OCI-M1 (cell line): ENCODE measurements at places on chromosomes 7 and 10.

- DNase-seq: no peak
Measured at GRCh38 chr7:131076032-131076431, 251.6 kb upstream of the MKLN1 start.

DNA sequence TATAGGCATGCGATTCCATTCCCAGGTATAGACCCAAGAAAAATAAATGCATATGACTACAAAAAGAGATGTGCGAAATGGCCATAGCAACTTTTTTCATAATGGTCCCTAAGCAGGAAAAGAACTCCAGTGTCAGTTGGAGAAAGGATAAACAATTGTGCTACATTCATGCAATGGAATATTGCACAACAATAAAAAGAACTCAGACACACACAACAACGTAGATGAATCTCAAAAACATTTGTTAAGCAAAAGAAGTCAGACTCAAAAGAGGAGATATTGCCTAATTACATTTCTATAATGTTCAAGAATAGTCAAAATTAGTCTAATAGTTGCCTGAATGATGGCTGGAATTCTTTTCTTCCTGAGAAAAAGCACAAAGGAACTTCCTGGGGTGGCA lies 141.1 kb upstream of the GLI3 start:
- no peak for DNase-seq

DNA sequence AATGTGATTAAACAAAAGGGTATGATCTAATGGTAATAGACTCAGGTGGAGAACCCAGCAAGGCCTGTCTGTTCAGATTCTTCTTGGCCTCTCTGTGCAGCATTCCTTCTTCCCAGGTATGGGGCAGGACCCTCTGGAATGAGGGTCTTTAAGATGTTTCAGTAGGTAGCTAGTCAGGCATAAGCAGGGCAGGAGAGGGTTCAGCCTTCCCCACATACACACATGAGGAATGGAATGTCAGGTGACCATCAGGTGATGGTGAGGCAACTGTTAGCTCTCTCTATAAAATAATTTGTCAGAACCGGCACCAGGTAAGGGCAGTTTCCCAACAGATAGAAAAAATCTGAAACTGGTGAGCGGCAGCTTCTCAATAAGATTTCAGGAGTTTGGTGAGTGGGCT lies 222.3 kb upstream of the PHYHIPL start:
- DNase-seq: no peak

- DNase-seq: no peak
Measured at GRCh38 chr10:83937826-83938225, 201.5 kb upstream of the GHITM start.

GRCh38 chr10:17047908-17048307 lies 81.7 kb downstream of the CUBN start:
- no peak for DNase-seq

GRCh38 chr7:93558705-93559614 lies 15.6 kb downstream of the CALCR start:
- no peak for DNase-seq

DNA sequence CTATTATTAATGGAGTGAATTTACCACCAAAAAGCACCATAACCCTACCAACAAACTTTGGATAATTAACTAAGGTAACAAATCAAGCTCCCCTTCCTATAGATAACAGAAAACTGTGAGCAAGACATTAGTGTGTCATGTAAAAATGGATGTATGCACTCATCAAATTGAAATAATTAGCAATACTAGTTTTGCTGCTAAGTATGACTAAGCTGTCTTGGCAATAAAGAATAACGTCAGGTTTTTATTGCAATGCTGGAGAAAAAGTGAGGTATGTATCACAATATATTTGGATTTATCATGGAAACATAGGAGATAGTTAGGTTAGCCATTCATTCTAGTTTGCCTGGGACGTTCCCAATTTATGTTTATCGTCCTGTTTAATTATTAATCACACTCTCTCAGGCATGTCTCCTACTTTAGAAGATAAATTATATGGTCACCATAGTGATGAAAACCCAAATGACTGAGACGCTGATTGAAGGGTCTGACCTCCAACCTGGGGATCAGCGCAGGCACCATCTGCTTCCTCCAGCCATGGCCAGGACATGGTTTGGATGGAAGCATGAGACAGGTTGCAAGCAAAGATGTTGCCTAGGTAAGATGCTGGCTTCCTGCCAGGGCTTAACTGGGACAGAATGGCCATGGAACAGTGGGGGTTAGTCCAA lies 125.6 kb downstream of the FANK1 start:
- DNase-seq: no peak

DNA sequence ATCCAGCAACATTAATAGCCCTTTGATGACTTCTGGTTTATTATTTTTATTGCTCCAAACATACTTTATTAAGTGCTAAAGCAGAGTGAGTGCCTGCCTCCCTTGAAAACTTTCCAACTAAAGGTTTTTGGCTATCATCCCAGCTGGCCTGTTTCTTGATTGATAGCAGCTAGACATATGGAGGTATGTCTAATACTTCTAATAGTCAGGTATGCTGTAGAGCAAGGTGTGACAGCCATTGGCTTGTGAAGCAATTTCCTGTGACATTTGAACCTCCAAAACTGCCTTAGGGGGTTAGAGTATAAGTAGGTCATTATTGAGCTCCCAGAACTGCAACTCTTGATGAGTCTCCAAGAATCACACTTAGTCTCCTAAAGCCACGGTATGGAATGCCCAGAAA lies 55.8 kb downstream of the LOXL4 start:
- no peak for DNase-seq

- DNase-seq: no peak
Measured at GRCh38 chr10:80472234-80473095, 18.4 kb downstream of the TSPAN14 start.

DNA sequence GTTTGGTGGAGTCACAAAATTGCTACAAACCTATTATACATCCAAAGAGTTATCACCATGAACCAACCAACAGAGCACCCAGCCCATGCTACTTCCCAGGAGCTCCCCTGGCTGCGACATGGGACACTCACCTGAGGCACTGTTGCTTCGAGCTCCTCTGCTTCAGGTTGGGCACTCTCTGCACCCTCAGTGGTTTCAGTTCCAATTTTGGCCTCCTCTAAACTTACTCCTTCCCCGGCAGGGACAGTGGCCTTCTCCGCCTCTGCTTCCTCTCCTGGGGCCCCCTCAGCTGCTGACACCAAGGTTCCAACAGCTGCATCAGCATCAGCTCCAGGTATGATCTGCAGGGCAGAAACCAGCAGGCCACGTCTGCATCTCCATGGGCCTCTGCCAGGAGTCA lies 120.4 kb upstream of the TARP start:
- DNase-seq: no peak

DNA sequence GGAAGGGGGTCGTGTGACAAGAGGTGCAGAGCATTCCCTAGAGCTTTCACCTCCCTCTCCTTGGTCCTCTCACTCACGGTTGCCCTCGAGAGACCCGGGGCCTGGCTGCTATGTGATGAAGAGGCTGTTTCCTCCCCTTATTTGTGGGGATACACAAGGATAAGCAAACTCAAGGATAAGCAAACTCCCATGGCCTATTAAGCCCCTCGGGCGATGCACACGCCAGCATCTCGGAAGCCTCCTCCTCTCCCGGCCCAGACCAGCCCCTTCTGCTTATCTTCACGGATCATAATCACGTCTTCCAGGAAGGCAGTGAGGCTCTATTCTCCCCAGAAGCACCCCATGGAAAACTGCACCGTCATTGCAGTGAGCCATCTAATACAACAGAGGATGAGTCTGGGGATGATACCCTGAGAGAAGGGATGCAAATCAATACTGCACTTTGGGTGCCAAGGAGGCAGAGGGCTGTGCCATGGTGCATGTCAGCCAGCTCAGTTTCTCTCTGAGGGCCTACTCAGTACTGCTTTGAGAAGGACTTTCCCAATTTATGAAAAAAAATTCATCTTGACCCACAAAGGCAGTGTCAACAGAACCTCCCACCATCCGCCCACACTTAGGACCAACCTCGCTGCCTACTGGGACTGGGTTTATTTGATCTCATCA lies 22.2 kb downstream of the TMEM273 start:
- peak; percentile 70 for DNase-seq

DNA sequence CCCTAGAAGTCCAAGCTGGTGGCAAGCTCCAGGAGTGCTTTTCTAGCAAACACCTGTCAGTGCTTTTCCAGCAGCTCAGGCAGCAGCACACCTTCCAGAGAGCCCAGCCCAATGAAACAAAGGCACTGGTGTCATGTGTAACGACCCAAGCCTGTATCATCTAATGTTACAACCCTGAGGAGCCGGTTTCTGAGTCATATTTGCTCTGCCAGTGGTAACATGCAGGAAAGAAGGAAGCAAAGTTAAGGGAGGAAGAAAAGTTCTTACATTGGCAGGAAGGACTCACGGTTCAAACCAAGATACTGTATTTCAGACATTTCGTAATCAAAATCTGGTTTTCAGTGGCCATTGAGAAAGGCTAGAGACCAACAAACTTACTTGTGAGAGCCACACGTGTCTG lies at the start of gene ANKRD22:
Gene ANKRD22 (minus strand): TSS at position 139 of the 400 bp plus-strand sequence. CDS start 237 bp downstream, outside the sequence.
- peak; percentile 88 for DNase-seq

- peak; percentile 34 for DNase-seq
Measured at GRCh38 chr10:71799608-71800453, 26.5 kb upstream of the VSIR start.

- no peak for DNase-seq
Measured at GRCh38 chr10:124685261-124685660, 58.9 kb downstream of the FAM53B start.

GRCh38 chr10:665579-666091 lies 23.8 kb downstream of the DIP2C start:
- no peak for DNase-seq

- peak; percentile 69 for DNase-seq
Measured at GRCh38 chr7:41536122-41536872, 166.6 kb downstream of the INHBA start.

DNA sequence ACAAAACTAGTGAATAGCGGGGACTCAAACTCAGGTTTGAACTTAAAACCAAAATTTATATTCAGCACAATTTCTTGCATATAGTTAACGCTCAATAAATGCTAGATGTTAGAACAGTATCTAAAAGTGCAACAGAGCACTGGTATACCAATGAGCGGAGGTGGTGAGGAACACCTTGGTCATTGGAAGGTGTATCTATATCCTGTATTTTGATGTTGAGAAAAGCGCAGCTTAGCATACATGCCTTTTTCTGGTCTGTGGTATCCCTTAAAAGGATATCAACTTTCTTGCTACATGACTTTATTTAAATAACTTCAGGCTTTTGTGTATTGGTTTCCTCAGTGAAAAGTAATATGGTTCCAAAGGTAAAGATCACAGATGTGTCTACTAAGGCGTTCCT lies 33.3 kb upstream of the DNAJB12 start:
- DNase-seq: no peak

- no peak for DNase-seq
Measured at GRCh38 chr10:131207584-131208532, 103.7 kb downstream of the TCERG1L start.

DNA sequence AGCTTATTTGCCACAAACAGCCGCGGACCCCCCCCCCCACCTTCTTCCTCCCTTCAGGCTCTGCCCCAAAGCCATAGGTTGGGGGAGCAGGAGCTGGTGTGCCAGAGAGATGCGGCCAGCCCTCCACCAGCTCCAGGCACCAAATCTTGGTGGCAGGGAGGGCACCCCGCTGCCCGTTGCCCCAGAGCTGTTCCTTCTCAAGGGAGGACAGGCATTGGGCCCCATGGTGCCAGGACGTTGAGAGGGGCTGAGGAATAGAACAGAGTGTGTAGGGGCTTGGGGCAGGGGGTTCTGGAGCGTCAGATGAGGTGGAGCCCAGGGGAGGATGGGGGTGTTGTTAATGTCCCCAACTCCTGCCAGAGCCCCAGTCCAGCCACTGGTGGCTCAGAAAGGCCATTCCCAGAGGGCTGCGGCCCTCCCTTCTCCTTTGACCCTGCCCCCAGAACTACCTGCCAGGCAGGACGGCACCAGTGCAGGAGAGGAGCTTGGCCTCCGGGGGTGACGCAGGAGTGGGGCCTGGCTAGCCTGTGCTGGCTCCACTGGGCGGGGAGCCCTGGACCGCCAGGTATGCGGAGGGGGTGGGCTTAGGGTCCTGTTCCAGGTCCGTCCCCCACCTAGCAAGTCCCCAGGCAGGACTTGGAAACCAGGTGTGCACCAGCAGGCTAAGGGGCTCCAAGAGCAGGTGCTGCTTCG lies 10.0 kb upstream of the SEC24C start:
- no peak for DNase-seq

DNA sequence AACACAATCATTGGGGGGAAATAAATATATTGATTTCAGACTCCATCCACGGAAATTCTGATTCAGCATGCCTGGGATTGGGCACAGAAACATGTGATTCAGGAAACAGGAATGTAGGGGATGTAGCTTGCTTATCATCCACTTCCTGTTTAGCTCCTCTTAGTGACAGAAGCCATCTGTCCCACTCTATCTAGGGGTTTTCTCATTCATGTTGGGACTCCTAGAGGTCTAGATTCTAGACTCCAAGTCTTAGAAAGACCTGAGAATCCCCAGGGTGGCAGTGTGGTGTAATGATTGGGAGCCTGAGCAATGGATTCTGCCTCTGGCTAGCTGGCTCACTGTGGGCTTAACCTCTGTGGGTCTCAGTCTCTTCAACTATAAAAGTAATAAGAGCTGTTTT lies 67.9 kb downstream of the CDK1 start:
- peak; percentile 54 for DNase-seq

DNA sequence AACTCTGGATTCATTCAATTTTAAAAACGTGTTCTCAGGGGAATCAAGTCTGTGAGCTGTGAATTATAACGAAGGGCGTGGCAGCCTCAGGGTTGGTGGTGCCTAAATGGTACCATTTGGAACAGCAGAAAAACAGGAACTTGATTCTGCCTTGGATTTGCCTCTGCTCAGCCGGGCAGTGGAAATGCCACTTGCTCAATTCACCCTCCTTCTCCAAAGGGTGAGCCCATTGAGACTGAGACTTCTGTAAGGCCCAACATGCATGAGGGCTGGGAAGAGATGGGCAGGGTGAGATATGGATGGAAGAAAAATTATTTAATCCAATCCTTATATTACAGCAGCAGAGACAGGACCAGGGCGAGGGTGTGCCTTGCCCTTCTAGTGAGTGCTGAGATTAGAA lies 107.1 kb upstream of the HABP2 start:
- DNase-seq: no peak

DNA sequence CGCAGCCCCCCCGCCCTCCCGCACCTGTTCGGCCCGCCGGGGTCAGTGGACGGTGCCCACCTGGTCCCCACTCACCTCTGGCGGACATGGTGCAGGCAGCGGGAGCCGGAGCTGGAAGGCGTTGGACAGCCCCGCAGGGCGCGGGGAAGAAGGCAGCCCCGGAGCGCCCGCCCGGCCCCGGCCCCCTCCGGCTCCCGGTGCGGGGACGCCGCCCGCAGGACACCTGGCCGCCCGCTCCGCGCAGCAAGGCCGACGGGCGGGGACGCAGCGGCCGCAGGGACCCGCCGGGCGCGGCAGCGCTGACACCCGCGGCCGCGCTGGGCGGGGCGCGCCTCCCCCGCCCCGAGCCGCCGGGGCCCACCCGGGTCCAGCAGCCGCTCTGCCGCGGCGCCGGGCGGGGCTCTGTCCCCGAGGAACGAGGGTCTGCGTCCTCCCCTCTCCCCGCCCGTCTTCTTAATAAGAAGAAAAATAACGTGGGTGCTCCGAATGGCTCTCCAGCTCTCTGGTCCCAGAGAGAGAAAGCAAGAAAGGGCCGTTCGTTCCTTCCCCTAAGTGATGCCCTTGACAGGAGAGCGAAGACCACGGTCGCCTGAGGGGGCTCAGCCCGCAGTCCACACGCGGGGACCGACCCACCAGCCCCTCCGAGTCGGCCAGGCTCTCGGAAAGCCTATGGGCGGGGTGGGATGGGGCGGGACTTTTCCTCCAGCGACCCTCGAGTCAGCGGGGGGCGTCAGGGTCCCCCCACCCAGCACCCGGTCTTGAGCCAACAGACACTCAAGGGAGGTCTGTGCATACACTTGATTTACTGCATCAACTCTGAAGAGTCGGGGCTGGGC lies 53.4 kb upstream of the FHIP2A start:
- DNase-seq: no peak

GRCh38 chr7:87435546-87435945 lies 39.9 kb downstream of the ABCB4 start:
- DNase-seq: no peak
